Activated CD8-positive, alpha-beta memory T cell treated with anti-CD3 and anti-CD28 coated beads, Interleukin-2, amount 50 U/mL, for 4 hours (primary cell): ENCODE measurements at places on chromosomes 3 and 15.

GRCh38 chr3:155321418-155321817 is 27.9 kb upstream of the STRIT1 start:
- no peak for DNase-seq

DNA sequence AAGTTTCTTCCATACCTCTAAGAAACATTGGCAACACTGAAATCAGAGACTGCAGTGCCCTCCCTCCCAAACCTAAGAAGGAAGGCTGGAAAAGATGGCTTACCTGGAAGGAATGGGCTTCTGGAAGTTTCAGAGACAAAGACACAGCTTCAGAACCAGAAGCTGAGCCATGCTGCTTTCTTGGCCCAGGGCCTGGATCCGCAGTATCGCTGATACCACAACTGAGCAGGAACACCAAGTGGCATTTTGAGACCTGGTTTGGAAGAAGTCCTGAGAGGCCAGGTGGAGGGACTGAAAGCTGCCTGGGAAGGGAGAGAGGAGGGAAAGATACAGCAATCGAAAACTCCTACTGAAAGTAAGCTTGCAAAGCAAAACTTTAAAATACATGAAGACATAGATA is 19.8 kb downstream of the GPR160 start:
- DNase-seq: no peak

- DNase-seq: no peak
These were observed 76.4 kb downstream of the USF3 start for GRCh38 chr3:113620091-113620490.

GRCh38 chr3:122468896-122469533 is 45.7 kb downstream of the KPNA1 start:
- no peak for DNase-seq

- DNase-seq: no peak
These were observed 27.1 kb upstream of the C3orf49 start for GRCh38 chr3:63791974-63792373.

GRCh38 chr15:74994236-74994635 is 1.1 kb upstream of the SCAMP5 start:
- no peak for DNase-seq

GRCh38 chr15:22227411-22228100 is 147.2 kb downstream of the OR4M2 start:
- DNase-seq: no peak

DNA sequence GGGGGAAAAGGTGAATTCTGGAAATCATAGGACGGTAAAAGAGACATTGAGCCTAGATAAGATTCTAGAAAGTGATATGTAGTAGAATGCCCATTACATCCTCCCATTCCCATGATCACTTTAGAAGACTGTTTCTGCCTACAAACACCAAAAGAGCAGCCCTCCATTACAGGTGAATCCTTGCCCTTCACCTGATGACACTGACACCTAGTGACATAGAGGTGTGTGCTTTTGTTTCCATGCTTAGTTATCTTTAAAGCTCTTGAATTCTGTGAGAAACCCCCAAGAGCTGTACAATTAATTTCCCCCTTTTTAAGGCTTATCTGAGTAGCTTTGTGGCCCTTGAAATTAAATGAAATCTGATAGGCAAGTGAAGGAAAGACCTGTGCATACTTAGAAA is 8.3 kb upstream of the BBX start:
- DNase-seq: no peak

- no peak for DNase-seq
These were observed 63.0 kb downstream of the VPS8 start for GRCh38 chr3:184874709-184875644.

DNA sequence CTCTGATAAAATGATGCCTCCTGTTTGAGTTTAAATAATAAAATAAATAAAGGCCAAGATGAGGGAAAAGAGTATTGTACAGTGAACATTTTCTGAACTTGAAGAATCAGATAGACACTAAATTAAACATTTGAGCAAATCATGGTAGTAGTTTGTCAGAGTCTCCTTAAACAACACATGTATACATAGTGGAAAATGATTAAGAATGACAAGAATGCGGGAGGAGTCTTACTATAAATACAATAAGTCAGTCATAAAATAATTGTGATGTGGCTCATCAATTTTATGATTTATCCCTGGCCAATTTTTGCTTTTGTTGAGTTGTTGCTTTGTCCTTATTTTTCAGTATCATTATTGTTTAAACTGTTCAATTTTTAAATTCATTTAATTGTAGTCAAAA is 158.0 kb upstream of the TMC3 start:
- no peak for DNase-seq

DNA sequence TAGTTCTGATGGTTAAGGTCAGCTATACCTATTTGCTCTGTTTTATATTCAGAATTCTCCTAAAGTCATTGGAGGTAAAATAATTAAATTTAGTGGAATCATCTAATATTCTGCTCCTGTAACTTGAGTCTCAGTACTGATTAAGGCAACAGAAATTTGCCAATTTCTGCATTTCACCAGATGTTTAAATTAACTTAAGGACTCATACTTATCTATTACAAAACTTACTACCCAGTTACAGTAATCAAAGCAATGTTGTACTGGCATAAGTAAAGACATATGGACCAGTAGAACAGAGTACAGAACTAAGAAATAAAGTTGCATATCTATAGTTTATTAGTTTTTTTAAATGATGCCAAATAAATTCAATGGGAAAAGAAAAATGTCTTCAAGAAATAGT is 1043.8 kb downstream of the OTOL1 start:
- DNase-seq: no peak

GRCh38 chr3:93969443-93969842 is 4.3 kb downstream of the PROS1 start:
- DNase-seq: no peak

DNA sequence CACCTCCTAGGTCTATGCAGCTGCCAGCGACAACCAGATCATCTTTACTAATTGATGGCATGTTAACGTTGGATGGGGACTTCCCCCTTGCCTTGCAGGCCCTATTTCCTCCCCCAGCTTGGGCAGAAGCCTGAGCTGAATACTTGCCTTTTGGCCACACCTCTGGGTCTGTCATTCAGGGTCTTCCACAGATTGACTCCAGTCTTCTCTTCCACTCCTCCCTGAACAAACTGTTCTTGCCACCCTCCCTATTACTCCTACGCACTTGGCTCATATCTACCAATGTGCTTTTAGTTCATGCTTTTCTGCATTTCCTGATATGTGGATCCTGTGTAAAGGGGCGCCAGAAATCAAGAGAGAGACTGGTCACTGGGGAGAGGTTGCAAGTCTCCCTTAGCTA is 73.5 kb downstream of the DNASE1L3 start:
- no peak for DNase-seq

DNA sequence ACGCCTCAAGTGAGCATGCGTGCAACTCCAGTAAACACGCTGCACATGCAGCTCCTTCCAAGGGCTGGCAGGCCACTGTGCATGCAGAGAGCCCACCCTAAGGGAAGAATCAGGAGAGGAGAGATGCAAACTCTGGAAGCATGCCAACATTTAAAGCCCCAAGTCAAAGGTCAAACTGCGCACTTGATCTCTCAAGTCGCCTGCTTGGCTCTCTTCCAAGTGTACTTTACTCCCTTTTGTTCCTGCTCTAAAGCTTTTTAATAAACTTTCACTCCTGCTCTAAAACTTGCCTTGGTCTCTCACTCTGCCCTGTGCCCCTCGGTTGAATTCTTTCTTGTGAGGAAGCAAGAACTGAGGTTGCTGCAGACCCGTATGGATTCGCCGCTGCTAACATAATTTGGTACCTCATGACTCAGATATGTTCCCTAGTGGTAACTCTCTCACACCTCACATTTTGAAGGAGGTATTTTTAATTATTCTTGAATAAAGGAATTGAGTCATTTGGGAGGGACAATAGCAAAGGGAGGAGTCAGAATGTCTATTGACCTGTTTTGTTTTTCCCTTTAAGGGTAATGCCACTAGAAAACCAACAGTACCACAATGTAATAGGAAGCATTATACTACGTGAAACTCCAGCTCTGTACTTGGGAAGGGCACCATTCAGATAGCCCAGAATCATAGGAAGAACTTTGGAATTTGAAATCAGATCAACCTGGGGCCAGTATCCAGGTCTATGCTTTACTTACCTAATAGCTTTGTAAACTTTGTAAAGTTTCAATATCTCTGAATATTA is 19.6 kb upstream of the DGKG start:
- DNase-seq: no peak

DNA sequence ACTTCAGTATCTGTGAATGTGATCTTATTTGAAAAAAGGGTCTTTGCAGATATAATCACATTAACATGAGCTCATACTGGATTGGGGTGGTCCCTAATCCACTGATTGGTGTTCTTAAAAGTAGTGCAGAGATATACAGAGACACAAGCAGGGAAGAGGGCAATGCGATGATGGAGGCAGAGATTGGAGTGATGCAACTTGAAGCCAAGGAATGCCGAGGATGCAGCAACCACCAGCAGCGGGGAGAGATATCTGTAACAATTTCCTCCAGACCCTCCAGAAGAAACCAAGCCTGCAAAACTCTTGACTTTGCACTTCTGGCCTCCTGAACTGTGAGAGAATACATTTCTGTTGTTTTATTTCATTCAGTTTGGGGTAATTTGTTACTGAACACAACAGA is 171.0 kb upstream of the MBNL1 start:
- no peak for DNase-seq

DNA sequence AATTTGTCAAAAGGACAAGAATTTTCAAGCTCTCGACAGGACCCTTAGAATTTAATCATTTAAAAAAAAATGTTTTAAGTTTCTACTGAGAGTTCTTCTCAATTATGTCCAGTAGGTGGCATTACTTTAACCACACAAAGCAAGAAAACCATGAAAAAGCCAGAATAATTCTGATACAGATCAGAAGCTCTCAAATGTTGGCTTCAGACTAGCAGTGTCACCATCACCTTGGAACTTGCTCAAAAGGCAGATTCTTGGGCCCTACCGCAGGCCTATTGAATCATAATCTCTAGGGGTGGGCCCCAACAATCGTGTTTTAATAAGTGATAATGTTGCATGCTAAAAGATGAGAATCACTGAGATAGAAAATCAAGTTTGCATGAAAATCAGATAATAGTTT is 99.5 kb upstream of the KCNMB2 start:
- DNase-seq: no peak

DNA sequence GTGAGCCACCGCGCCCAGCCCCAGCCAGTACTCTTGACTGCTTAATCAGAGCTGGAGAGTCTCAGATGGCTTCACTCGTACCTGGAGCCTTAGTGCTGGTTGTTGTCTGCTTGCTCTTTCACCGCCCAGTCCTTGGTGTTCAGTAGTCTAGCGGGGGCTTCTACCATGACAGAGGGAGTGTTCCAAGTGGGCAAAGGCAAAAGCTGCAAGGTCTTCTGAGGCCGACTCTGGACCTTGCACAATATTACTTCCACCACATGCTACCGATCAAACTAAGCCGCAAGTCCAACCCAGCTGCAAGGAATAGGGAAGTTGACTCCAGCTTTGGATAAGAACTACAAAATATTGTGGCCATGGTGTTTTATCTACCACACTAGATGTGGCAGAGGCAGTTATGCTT is 6.6 kb downstream of the PARL start:
- DNase-seq: no peak

DNA sequence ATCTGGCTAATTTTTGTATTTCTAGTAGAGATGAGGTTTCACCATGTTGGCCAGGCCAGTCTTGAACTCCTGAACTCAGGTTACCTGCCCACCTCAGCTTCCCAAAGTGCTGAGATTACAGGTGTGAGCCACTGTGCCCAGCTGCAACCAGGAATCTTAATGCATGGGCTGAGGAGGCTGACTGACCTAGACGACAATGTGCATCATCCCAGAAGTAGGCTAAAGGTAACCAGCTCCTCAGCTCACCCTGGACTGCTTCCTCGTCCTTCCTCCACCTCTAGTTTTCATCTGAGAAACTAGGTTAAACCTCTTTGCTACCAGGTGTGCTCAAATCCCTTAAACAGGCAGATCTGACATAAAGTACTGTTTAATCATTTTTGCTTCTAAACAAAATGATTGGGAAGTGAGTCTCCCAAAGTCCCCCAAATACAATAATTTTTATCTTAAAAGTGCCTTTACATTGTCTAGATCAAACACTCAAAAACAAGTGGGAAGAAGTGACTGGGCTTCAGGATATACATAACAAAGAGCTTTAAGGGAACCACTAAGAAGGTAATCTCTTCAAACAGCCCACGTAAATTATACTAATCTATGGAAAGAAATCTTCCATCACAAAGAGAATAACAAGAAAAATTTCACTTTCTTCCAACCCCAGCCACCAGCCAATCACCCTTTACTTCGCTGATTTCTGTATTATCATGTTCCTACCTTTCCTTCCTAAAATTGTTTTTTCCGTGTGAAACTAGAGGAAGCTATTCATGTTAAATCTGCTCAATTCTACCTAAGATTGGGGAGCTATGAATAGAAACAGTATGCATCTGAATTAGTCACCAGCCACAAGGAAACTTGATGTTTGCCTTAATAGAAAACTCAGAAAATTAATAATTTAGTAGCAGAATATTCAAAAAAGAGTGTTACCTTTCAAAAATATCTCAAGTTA is 34.7 kb downstream of the IGF2BP2 start:
- DNase-seq: no peak

DNA sequence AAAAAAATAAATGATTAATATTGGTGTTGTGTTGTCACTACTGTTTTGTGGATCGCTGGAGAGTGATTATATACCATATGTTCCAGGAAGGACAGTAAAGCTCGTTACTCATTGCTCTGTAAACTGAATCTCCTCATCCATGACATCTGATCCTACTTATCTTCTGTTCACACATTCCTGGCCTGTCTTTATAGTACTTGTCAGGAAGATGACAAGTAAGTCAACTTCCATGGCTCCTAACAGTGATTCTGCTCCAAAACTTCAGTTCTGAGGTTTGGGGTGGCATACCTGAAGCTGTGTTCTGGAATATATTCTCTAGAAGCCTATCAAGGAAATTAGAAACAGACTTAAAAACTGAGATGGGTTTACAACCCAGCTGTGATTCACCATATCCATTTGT is 288.9 kb downstream of the ZBBX start:
- DNase-seq: no peak

- DNase-seq: no peak
These were observed 264.3 kb upstream of the LRTM1 start for GRCh38 chr3:55191911-55192775.

DNA sequence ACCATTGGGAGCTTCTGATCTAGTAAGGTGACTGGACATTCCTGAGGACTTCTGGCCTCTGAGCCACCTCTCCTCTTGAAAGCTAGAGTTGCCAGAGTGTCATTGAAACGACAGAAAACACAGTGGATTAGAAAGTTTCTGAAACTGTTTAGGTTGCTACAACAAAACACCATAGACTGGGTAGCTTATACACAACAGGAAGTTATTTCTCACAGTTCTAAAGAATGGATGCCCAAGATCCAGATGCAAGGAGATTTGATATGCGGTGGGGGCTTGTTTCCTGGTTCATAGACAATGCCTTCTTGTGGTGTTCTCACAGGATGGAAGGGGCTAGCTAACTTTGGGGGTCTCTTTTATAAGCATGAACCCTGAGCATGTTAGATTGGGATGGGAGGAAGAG is 43.3 kb upstream of the ZNF385D start:
- no peak for DNase-seq

DNA sequence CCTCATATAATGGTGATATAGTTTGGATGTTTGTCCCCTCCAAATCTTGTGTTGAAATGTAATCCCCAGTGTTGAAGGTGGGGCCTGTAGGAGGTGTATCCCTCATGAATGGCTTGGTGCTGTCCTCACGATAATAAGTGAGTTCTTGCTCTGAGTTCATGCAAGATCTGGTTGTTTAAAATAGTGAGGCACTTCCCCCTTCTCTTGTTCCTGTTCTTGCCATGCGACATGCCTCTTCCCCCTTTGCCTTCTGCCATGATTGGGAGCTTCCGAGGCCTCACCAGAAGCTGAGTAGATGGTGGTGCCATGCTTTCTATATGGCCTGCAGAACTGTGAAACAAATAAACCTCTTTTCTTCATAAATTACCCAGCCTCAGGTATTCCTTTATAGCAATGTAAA is 39.2 kb downstream of the REC114 start:
- DNase-seq: no peak

GRCh38 chr3:28053759-28054158 is 187.7 kb upstream of the CMC1 start:
- no peak for DNase-seq
